Neural crest cell (in vitro differentiated cells): ENCODE measurements at places on chromosomes 5 and 9.

GRCh38 chr9:136117291-136117915, 1.3 kb downstream of the TMEM250 start:
- no peak for DNase-seq

- peak; percentile 2 for DNase-seq
These were observed 1.6 kb downstream of the NPR3 start for GRCh38 chr5:32712481-32713360.

- DNase-seq = no peak
These were observed 66.7 kb downstream of the KCNIP1 start for GRCh38 chr5:170570476-170570875.

DNA sequence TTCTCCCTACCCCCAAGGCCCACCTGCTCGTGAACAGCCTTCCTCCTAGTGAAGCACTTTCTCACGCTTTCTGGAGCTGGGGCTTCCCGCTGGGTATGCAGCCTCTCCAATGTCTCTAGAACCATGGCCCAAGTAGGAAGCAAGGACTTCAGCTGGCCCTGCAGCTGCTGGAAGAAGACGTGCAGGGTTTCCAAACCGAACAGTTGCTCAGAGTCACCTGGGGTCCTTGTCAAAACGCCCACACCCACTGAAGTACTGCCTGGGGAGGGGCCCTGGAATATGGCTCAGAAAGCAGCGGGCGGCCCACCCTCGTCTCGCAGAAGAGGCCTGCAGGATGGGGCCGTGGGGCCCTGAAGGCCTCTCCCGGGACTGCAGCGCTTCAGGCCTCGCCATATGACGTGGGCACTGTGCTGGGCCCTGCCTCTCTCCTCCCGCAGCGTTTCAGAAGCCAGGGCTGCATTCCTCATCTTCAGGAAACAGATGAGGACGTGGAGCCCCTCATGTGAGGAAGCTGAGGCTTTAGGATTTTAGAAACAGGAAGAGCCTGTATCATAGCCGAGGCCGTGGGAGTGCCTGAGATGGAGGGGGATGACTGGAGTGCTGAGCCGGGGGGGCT, 116.0 kb upstream of the LMX1B start:
- DNase-seq = no peak

- no peak for DNase-seq
These were observed 17.8 kb downstream of the TBC1D9B start for GRCh38 chr5:179889885-179890284.

GRCh38 chr9:91562416-91562815, 138.8 kb upstream of the NFIL3 start:
- no peak for DNase-seq

DNA sequence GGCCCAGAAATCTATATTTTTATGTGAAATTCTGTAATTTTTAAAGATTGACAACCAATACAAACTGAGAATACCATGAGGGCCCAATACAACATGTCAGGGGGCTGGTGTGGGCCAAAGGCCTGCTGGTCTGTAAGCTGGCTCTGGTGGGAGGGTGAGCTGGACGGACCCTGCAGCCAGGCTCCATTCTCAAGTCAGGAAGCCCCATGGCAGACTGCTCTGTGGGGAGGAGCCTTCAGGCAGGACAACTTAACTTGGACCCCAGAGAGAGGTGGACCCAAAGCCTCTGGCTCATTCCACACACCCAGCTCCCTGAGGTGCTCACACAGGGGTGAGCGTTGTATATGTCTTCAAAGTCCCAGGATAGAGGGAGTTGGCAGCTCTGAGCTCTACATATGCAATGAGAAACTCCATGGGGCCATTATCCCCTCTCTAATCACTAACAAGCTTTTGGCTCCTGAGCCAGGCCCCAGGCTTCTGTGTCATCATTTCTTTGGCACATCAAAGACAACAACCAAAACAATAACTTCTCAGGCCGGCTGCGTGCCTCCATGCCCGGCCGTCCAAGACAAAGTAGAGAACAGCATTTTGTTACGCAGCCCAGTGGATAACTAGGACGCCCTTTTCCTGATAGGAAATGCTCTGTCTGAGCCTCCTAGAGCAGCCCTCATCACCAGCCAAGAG, 6.4 kb downstream of the SEPTIN8 start:
- DNase-seq = no peak

DNA sequence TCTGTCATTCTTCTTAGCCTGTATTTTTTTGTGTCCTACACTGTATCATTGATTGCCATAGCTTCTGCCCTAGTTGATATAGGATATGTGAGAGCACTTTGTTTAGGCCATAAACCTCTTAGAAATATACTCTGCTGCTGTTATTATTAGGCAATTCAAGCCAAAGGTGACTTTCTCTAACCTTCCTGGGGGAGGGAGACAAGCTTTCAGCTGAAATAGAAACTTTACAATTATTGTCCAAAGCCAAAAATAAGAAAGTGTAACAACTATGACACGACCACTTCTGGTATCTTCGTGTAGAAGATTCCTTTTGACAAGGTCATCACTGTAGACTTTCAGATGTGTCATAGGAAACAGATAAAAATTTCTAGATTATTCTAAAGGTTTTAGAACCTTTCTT, 12.2 kb upstream of the CSNK1A1 start:
- DNase-seq = no peak

- DNase-seq = no peak
These were observed 70.1 kb downstream of the DTWD2 start for GRCh38 chr5:118918232-118918631.
